NCI-H524 (cell line): ENCODE measurements at places on chromosomes 5 and 9.

GRCh38 chr9:98701576-98701975 lies 7.2 kb downstream of the GABBR2 start:
- no peak for DNase-seq

GRCh38 chr5:91070761-91071550 lies 312.2 kb downstream of the ARRDC3 start:
- no peak for DNase-seq

- DNase-seq = no peak
Observed at GRCh38 chr9:134413890-134414623, 87.8 kb downstream of the RXRA start.

GRCh38 chr9:124562328-124562727 lies 55.1 kb upstream of the NR5A1 start:
- no peak for DNase-seq

DNA sequence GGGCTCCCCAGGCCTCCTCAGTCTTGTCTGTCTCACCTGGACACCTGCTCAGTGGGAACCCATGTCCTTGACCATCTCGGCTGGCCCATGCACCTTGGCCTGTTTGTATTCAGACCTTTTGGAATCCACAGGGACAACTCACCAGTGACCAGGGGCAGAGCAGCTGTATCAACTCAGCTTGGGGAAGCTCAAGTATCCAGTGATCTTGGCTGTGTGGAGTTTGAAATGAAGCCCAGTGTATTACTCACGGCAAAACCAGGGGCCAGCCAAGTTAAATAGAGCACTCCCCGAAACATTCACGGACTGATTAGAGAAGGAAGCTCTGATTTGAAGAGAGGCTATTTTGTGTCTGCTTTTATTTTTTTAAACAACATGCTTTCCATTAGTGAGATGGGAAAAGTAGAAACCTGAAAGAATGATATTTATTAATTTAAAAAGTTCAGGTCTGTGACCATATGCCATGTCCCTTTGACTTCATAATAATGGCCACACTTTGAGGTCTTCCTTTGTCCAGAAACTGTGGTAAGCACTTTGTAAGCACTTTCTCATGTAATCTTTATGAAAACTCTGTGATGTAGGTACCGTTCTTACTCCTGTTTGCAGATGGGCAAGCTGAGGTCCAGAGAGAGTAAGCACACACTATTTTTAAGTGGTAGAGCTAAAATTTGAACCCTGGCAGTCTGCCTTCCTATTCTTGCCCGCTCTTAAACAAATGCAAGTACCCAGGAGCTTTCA lies 656.5 kb downstream of the BNC2 start:
- DNase-seq = no peak

GRCh38 chr5:104178829-104179456 lies 616.4 kb upstream of the NUDT12 start:
- peak; percentile 30 for DNase-seq

DNA sequence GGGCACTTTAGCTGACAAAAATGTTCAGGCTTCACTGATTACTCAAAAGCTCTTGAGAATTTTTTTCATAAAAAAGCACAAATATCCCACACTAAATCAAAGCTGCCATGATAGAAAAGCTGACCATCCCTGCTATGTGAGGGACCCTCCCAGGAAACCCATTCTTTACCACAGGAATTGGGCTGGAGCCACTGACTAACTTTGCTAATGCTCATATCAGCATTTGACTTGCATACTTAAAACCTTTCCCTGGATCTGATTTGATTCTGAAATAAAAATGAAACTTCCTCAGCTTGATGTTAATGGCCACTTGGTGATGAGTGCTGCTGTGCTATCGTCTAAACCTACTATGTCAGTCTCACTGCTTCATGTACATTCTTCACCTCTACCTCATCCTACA lies 243.6 kb downstream of the PRELID2 start:
- no peak for DNase-seq

DNA sequence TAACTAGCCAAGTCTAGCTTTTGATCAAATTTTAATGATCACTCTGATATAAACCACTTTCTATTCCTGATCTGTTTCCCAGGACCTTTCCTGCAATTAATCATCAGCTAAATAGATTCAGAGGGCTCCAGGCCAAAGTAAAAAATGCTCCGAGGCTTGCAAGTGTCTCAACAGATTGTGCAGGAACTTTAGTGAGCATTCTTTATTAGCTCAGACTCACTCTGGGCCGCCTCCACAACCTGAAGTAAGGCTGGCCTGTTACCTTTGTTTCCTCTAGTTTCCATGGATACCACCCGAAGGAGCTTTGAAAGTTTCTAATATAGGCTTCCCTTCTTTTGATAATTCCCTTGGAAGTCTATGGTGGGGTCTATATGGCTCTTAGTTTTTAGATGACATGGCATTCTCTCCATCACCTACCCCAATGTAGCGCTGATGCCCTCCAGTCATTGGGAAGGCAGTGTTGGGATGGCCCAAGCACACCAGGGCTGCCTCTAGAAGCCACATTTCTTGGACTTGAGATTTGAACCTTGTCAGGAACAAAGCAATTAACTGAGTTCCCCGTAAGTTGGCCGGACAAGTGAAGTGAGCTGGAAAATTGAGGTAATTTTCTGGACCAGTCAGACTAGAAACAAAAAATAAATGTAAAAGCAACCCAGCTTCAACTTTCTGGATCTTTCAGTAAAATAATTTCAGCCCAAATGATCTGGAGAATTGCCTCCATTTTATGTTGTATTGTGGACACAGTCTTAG lies 97.6 kb upstream of the LHFPL2 start:
- no peak for DNase-seq

DNA sequence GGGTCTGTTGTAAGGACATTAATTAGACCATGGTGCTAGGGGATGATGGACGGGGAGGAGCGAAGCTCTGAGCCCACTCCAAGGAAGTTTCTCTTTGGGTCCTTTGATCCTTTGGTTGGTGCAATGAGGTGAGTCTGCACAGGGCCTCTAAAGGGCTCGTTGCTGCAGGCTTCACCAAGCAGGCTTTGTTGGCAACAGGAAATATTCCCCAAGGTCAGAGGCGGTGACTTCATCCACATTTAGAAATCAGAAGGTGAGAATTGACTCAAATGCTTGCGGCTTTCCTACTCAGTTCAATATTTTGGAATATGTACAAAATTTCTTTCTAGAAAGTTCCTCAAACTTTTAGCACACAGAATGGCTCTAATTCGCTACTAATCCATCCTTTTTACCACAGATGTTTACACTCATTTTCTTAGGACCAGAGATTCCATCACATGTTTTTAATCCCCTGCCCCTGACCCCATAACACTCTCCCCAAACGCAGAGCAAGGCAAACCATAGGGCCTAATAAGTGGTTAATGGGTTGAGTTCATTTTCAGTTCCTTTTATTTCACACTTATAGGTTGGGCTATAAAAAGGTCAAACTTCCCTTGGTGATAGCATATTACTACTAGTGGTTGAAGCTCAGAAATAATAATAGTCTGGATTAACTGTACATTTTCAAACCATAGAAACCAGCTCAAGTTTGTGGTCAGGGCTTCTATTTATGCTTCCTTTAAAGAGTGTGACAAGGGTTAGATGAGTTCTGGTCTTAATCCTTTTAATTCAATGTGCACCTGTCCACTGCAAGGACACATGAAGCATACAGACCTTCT lies 37.3 kb upstream of the TMEM252 start:
- DNase-seq = no peak

GRCh38 chr9:108681851-108682590 lies 173.8 kb downstream of the ACTL7B start:
- no peak for DNase-seq

DNA sequence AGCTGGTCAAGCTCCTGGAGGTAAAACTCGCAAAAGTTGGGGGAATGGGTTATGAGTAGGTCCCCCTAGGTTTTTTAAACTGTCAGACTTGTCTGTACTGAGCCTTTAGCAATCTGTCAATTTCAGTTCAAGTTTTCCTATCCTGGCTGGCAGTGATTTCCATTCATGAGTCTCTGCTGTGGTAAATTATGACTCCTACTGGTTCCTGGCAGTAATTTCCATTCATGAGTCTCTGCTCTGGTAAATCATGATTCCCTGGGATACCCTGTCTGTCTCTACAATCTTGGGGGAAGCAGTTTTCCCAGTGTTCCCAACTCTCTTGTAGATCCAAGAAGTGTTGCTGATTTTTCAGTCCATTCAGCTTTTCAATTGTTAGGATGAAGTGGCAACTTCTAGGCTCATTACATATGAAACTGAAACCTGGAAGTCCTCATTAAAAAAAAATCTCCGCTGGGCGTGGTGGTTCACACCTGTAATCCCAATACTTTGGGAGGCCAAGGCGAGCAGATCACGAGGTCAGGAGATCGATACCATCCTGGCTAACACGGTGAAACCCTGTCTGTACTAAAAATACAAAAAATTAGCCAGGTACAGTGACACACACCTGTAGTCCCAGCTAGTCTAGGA lies 91.3 kb upstream of the GPBP1 start:
- DNase-seq = no peak

DNA sequence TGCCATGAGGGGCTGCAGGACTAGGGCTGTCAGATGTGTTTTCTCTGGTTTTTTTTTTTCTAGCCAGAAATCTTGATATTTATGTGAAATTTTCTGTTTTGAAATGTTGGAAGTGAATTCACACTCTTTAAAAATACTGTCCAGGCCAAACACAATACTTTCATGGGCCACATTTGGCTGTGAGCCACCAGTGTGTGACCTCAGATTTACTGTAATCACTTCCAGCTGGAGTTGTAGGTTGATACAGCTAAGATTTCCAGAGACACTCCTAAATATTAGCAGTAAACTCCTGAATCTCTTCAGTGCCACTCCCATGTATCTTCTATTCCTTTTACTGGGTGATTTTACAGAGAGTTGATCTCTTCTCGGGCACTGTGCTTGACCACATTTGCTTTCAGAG lies 92.2 kb upstream of the CKMT2 start:
- no peak for DNase-seq

GRCh38 chr9:8270235-8270634 lies 470.7 kb upstream of the DMAC1 start:
- DNase-seq = no peak

DNA sequence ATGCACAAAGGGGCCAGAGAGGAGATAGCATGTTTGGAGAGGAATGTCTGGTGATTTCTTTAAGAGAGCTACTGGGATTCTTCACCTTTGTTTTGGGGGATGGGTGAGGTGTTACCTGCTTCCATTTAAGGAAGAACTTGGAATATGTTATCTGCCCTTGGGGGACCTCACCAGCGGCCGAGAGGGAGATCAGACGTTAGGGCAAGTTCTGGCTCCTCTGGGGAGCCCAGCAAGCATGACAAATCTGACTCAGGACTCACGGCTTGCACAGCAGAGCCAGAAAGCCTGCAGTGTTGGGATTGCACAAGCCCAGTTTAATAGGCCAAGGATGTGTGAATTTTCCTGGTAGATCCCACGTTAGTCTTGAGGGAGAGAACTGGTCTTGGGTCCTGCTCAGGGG lies 40.3 kb downstream of the SLC28A3 start:
- no peak for DNase-seq

DNA sequence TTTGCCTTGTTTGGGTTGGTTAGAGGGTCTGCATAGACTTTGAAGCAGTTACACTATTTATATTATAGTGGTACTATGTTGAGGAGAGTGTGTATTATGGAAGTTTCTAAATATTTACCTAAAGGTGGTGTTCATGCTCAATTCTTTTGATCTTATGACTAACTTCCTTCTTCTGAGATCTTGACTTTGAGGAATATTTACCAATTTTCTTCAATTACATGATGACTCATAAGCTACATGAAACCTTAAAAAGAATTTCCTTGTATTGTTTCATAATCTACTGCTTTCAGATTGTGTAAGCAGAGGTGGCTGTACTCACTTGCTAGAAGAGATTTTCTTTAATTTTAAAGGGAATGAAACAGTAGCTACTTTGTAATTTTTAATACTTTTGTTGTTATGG lies 276.1 kb downstream of the TAF11L14 start:
- no peak for DNase-seq

DNA sequence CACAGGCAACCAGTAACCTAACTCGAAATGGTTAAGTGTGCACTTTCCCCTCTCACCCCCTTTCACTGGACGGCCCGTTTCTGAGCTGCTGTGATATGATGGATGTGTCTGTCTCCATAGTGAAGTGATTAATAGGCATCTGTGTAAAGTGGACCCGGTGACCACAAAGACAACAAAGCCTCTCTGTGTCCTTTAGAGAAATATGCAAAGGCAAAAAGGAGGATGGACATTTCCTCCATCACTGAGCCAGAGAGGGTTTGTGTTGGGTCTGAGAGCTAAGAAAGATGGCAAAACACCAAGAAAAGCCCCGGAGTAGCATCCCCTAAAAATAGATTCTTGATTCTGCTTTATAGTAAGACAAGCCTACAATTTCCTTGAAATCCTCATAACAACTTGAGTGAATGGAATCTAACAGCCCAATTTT lies 120.6 kb downstream of the SEMA6A start:
- no peak for DNase-seq

DNA sequence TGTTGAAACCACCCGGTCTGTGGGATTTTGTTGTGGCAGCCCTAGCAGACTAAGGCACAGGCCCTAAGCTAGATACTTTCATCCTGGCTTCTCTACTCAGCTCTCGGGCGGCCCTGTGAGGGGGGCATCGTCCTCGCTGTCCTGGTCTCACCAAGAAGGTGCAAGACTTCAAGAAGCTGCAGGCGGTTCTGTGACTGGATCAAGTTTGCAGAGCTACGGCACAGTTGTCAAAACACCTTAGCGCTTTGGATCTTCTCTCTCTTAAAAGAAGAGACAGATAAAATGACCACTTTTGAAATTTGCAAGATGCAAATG lies 119.4 kb upstream of the PHYKPL start:
- DNase-seq = no peak

GRCh38 chr5:77369566-77369965 lies 122.5 kb downstream of the WDR41 start:
- no peak for DNase-seq

- DNase-seq = no peak
Observed at GRCh38 chr5:77641963-77642737, 3.6 kb upstream of the OTP start.

DNA sequence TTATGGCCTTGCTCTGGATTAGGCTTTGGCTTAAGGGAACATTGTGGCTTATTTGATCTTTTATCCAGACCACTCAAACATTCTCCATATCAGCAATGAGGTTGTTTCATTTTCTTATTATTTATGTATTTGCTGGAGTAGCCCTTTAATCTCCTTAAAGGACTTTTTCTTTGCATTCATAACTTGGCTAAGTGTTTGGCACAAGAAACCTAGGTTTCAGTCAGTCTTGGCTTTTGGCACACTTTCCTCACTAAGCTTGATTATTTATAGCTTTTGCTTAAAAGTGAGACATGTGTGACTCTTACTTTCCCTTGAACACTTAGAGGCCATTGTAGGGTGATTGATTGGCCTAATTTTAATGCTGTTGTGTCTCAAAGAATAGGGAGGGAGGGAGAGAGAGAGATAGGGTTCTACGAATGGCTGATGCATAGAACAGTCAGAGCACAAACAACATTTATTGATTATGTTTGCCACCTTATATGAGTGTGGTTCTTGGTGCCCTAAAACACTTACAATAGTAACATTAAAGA lies 2265.3 kb upstream of the C9orf72 start:
- no peak for DNase-seq
